Stimulated activated CD4-positive, alpha-beta T cell treated with anti-CD3 and anti-CD28 coated beads, Interleukin-4, amount 100 ng/mL, for 24 hours (primary cell): ENCODE measurements at places on chromosomes 7 and 10.
A peak's percentile ranks its signal among the peaks of the same experiment; 100 is the strongest.

DNA sequence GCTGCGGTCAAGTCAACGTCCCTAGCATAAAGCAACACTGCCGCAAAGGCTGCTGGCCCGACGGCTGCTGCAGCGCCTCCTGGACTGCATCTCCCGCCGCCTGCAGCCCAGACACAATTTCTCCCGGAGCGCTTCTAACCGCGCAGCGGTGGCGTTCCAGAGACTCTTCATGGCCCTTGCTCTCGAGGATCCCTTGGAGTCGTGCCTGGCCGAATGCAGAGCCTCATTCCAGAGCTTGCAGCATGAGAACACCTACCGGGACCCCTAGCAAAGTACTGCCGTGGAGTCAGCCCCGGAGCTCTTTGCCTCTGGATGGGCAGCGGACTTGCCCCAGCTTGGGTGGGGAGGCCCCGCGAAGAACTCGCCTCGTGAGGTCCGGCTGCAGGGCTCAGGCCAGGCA is 79.7 kb upstream of the ZNF32 start:
- no peak for DNase-seq

GRCh38 chr10:12198156-12198555 is 2.2 kb downstream of the CDC123 start:
- DNase-seq: no peak

- DNase-seq: no peak
Observed at GRCh38 chr7:1223196-1223981, 9.3 kb upstream of the UNCX start.

DNA sequence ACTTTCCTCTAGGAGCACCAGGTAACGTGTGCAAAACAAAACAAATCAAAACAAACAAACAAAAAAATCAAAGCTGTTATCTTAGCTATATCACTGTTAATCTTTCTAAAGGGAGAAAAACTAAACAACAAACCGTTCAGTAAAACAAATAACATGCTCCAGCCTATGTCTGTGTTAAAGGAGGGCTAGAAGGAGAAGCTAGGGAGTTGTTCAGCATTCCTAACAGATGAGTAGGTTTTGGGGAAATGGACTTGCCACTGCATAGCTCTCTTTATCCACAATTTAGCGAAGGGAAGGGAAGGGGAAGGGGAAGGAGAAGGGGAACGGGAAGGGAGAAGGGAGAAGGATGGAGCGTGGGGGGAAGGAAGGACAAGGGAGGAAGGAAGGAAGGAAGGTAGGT is 134.2 kb upstream of the AKR1E2 start:
- no peak for DNase-seq

- no peak for DNase-seq
Observed at GRCh38 chr10:131246775-131247174, 64.7 kb downstream of the TCERG1L start.

- peak; percentile 68 for DNase-seq
Observed at GRCh38 chr10:93482145-93482834, at the start of gene MYOF. MYOF (minus strand) TSS chr10:93482334; CDS start chr10:93482194, 140 bp downstream.

- DNase-seq: no peak
Observed at GRCh38 chr7:111750228-111750627, 187.9 kb upstream of the IMMP2L start.

DNA sequence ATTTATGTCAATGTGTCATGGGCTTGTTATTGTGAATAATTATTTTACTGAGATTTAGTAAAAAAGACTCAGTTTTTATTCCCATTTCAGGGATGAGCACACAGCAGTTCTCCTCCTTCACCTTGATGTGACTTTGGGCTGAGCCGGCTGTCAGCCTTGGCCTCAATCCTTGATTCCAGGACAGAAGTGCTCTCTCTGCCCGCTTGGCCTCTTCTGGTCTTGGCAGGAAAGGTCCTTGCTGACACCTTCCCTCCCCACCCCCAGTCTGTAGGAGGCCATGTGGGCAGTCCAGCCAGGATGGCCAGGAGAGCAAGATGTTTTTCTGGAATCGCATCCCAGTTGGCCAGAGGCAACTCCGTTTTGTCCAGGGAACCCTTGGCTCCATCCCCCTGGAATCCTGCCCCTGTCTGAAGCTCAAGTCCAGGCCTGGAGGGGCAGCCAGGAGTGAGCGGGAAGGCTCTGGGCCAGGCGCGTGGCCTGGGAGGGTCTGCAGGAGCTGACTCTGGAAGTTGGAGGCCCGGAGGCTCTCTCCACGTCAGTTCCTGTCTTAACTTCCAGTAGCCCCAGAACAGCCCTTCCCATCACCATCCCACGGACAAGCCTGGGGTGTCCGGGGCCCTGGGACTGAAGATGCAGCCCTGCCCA is 100.9 kb downstream of the PDGFA start:
- DNase-seq: no peak

DNA sequence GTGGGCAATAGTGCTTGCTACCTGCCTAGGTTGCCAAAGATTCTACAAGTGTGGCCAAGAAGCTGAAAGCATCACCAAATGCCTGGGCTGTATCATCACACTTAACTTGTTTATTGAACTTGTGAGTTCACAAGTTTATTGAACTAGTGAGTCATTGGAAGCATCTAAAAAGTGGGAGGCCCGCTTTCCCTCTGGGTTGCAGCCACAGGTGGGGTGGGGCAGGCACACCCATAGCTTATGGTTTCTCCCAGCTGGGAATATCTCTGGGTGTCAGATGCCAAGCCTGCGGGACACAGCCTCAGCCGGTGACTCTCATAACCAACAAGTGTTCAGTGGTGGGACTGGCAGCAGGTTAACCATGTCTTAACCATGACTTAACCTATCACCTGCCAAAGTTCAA is 145.9 kb upstream of the FAM13C start:
- DNase-seq: no peak

DNA sequence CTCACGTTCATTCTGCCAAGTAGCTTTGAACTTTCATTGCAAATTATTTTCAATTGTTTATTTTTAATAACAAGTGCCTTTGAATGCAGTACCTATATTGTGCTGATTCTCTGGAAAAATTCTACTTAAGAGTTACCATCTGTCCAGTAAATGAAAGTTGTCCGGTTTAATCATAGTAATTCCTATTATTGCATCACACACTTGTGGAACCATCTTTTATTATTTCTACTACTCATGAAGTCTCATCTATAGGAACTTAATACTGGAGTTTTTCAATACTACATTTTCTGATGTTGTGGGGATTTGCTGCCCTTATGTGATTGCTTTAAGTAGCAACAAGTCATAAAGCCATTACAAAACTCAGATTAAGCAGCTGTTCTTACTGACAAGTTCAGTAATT is 16.5 kb upstream of the SKAP2 start:
- DNase-seq: no peak

DNA sequence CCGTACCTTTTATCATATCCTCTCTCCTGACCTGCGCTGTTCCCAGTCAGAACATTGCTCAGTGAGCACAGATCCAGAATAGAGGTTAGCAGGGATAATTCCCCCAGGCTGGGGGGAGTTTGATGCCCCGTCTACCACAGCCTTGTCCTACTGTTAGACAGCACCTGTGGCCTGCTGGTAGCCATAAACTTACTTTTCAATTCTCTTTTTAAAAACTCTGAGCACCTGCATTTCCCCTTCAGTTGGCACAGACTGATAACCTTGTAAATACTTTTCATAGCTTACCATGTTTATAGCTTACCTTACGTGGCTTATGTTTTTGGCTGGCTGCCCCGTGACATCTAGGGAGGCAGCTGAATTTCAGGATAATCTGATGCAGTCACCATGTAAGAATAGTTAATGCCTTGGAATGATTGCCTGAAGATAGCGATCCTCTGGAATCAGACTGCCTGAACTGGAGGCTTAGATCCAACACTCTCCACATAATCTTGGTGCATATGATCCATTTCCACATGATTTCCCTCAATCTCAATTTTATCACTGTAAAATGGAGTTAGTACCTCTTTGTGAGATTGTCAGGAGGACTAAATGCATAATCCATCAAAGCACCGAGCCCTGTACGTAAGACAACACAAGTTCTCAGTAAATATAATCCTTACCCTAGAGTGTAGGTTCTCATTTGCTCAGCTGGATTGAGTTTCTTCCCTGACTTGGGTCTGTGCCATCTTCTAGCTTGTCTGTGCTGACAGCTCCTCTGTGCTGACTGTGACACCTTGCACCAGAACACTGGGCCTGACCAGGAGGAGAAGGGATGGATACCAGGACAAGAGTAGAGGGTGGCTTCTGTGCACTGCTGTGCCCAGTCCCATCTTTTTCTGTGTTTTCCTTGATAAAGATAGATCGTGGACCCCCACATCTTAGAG is 111.7 kb upstream of the GJD4 start:
- DNase-seq: no peak
